ENCODE measurements at places on chromosomes 5 and 9. TPM values are rescaled to one million over a fixed set of nuclear protein-coding genes. Genes with fewer than 3 reads are reported as not detected.

Gene PAIP2
- total RNA-seq, result 84.4 TPM

Gene SPACA9
- 4.2 TPM for total RNA-seq

Gene OLFML2A
- 7.5 TPM for total RNA-seq

Gene GPR21
- 1.1 TPM for total RNA-seq

Gene HACD4
- 7.7 TPM for total RNA-seq

Gene SPINK5
- not detected for total RNA-seq

Gene GABRA1
- not detected for total RNA-seq
